ENCODE measurements at places on chromosomes 5 and 9.

GRCh38 chr9:134751622-134752021 is 110.0 kb downstream of the COL5A1 start:
- no peak for DNase-seq

DNA sequence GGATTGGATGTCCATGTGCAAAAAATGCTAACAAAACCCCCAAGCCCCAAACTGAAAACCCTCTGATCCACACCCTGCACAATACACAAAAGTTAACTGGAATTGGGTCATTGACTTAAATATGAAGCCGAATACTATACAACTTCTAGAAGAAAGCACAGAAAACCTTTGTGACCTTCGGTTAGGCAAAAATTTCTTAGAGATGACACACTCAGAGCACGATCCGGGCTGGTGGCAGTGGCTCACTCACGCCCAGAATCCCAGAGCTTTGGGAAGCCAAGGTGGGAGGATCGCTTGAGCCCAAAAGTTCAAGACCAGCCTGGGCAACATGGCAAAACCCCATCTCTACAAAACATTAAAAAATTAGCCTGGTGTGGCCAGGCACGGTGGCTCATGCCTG is 1.8 kb upstream of the DIPK1B start:
- DNase-seq = no peak

GRCh38 chr9:29691758-29692407 is 2118.6 kb upstream of the C9orf72 start:
- DNase-seq = no peak

GRCh38 chr5:10564838-10565784 is 1.2 kb downstream of the ANKRD33B start:
- no peak for DNase-seq
